ENCODE measurements at places on chromosomes 1 and 21.
A peak's percentile ranks its signal among the peaks of the same experiment; 100 is the strongest.

DNA sequence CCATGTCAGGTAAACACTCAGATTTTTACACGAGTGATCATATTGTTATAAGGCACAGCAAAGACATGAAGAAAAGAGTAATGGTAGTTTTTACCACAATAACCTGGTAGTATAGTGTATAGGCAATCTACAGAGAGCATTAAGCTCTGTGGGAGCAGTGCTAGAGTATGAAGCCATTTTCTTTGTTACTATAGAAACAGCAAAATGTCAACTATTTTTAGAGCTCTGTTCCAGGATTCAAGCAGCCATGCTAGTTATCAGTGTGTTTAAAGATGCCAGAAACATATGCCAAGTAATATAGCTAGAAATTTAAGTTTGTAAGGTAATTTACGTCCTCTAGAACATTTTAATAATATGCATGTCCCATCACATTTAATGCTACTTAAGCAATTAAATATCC lies 77.6 kb upstream of the RGS18 start:
- DNase-seq = no peak

- DNase-seq = no peak
These were observed at the start of gene FAM89A for GRCh38 chr1:231040019-231040799. Gene FAM89A (minus strand): TSS chr1:231040254. CDS start chr1:231040211, 43 bp downstream.

- no peak for DNase-seq
These were observed 16.6 kb downstream of the CDKN2C start for GRCh38 chr1:50986653-50987052.

DNA sequence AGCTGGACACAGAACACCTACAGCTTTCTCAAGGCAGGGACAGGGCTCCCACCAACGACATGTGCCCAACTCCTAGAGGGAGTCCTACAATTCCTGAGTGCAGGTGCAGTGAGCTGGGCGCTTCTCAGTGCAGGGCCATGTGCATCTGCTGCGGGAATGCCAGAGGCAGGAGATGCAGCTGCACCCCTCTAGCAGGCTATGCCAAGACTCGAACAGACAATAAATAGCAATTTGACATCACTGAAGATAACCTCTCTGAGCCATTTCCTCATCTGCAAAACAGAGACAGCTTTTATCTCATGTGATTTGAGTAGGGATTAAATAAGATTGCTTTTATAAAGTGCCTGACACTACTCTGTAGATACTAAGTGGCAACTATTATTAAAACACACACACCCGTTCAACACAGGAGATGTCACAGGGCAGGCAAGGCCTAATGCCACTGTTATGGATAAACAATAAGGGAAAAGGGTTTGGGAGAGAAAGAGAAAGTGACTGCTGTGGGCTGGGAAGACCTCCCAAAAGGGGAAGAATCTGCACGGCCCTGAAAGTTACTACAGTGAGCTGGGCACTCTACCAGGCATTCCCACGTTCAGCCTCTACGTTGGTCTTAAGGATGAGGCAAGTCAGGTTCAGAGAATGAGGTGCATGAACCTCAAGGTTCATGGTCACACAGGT lies 5.7 kb downstream of the SLC9A1 start:
- DNase-seq = no peak

DNA sequence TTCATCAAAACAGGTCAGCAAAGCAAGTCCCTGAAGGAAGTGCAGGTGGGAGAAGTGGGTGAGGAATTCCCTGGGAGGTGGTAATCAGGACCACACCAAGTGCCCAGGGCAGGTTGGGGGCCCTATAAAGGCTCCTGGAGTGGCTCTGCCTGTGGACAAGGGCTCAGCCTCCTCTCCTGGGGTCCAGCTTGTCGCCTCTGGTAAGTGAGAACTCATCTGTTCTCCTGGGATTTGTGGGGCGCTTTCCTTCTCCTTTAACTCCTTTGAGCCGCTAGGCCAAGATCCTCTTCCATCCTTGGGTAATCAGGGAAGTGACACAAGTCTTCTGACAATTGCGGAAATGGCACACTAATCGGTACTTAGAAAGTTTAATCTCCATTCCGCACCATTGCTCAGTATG lies at the start of gene SPRR4:
Gene SPRR4, plus strand, starts transcription at position 154 of the 400 bp plus-strand sequence. CDS start 1,243 bp downstream, outside the sequence.
- DNase-seq = no peak

GRCh38 chr1:11645670-11646265 lies 8.5 kb downstream of the FBXO2 start:
- peak; percentile 60 for DNase-seq

DNA sequence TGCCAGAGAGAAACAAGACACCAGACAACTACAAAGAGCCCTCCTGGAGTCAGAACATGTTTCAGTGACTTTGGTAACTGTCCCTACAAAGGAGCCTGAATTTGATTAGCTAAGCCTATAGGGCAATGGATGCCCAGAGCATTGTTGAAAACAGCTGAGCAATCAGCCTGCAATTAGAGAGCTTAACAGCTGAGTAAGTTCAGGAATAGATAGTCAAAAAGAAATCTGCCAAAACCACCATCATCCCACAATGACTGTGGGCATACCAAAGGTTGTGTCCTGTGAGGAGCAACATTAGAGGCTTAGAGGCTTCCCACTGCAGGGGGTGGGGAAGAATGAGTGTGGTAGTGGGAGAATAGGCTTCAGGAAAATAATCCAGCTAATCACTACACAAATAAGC lies 32.1 kb downstream of the SH3BP5L start:
- DNase-seq = no peak

DNA sequence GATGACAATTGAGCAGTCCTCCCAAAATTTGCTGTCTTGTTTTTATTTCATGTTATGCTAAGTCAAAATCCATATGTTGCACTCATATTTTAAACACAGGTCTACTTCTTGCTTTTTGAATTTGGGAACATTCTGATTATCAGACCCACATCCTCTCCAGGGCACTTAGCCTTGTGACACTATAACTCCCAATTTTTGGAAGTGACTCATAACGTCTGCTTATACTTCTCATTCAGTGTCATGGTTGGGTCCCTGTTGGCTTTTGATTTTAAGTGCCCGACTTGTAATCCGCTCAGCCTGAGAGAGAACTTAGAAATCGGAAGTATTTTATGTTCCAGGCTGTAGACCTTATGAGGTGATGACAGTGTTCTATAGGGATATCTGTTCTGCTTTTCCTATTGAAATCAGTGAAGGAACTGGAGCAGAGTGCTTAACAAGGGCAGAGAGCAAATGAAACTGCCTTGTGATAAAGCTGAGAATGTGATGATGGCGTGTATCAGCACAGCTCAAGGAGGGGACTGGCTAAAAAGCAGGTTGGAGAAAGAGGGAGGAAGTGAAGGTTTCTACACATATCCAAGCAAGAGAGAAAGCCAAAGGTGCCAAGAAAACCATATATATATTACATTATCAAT lies 136.0 kb downstream of the HLX start:
- no peak for DNase-seq

GRCh38 chr1:57312869-57313268 lies 111.0 kb downstream of the DAB1 start:
- DNase-seq = no peak

- no peak for DNase-seq
These were observed 82.0 kb upstream of the GCLM start for GRCh38 chr1:93991271-93991670.

GRCh38 chr1:200206761-200207160 lies 179.3 kb downstream of the NR5A2 start:
- DNase-seq = no peak

- peak; percentile 60 for DNase-seq
These were observed 12.6 kb downstream of the FLG2 start for GRCh38 chr1:152347116-152347728.

GRCh38 chr1:202281316-202282024 lies 60.3 kb downstream of the UBE2T start:
- peak; percentile 65 for DNase-seq

DNA sequence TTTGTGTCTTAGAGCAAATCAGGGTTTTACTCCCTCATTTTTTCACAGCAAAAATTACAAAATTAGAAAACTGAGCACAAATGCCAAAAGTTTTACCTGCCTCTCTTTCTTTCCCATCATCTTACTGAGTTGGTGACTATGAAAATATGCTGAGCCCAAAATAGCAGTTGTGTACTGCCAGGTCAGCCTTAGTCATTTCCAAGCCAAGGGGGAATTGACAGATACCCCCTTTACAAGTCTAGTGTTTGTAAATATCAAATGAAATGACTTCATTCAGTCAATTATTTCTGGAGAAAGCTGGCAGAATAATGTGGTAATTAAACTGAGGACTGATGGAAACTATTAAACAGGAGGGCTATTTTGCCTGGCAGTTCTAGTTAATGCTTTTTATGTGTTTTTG lies 11.4 kb upstream of the GORAB start:
- peak; percentile 7 for DNase-seq

GRCh38 chr1:175968486-175969172 lies 225.2 kb upstream of the TNR start:
- no peak for DNase-seq

DNA sequence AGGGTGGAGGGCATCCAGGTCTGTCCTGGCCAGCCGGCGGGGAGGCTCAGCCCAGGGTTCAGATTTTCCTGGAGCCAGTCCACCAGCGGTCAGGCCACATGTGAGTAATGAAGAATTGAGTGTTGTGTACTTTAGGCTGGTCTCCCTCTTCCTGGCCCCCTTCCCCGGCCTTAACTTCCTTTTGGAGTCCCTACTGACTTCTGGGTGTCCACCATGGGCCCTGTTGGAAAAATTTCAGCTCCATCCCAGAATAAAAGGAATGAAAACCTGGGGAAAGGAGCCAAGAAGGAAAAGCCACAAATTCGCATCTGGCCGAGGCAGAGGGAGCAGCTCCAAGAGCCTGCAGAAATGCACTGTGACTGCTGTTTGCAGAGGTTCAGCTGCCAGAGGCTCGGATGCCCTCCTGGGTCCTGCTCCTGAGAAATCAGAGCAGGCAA lies 35.5 kb upstream of the HHAT start:
- DNase-seq = peak; percentile 4

- no peak for DNase-seq
These were observed 481.0 kb downstream of the OMA1 start for GRCh38 chr1:58065520-58065919.

- DNase-seq = no peak
These were observed 474.3 kb upstream of the C1orf87 start for GRCh38 chr1:60547821-60548220.
